ENCODE measurements at places on chromosomes 3 and 15. TPM values are rescaled to one million over a fixed set of nuclear protein-coding genes. Genes with fewer than 3 reads are reported as not detected.

GRCh38 chr15:96341513-96342405 lies 11.3 kb downstream of the NR2F2 start:
- DNase-seq: no peak

DNA sequence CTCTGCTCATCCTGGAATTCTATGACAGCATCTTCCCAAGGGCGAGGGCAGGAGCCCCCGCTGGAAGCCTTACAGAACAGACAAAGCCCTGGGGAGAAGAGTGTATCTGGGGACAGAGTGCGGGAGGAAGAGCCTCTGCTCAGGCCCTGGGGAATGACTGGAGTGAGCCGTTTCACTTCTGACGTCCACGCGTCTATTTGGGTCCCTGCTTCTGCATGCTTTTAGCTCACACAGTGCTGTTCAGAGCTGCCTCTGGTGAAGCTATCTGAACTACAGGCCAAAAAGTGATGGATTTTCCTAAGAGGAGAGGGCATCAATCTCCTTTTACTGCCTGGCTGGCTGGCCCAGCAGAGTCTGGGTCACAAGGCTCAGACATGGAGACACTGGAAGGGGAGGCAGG lies 311.8 kb downstream of the NTRK3 start:
- DNase-seq: no peak

DNA sequence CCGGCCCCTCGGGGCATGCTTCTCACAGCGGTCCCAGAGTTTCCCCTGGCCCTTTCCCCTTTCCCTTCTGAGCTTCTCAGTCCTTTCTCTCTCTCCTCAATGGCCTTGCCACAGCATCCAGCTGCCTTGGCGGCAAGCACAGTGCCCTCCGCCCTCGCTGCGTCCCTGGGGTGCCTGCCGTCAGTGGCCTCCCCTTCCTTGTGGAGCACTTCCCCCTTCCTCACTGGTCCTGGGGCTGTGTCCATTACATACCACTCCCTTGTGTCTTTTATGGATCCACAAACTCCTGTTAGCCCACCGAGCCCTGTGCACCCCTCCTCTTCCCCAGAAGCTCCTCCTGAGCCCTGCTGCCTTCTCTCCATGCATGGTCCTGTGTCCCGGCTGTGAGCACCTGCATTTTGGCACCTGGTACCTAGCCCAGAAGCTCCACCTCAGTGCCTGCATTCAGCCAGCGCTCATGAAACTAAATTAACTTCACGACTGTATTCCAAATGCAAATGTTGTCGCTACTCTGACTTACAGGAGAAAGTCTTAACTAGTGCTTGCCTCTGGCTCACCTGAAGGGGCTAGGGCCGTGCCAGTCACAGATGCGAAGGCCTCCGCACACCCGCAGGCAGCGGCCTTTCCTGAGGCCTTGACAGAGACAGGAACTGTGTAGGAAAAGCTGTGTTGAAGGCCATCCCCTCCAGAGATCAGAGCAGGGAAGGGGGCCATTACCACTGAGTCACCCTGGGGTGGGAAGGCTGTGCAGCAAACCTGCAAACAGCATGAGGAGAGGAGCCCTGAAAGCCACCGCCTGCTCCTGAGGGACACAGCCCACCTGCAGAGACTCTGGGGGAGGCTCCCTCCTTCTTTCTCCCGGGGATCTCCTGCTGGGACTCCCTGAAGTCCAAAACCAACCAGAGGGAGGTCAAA lies 19.1 kb upstream of the KLF13 start:
- DNase-seq: no peak

DNA sequence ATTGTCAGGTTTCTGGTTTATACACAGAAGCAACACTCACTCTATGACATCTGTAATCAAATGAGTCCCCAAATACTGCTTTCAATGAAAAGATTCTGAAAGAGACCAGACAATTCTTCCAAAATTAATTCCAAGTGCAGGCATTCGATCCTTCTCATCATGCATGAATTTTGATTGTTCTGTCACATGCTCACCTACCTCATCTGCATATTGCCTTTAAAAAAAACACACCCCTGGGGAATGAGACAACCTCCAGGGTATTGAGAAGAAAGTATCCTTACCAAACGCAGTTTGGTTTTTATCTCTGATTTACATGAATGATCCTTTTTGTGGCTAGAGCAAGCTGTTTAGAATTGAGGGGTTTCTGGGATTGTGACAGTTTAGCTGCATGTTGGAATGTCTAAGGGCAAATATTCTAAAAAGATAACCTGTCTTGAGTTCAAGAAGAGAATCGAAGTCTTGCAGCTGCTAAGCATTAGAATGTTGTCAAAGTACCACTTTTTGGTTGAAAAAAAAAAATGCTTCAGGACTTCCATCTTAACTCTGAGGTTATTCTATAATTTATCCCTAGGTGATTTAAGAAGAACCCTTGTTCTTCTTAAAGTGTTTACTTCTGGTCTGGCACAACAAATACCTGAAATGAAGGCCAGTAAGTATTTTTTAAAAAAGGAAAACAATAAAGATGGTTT lies 653.1 kb downstream of the RBMS3 start:
- DNase-seq: no peak

DNA sequence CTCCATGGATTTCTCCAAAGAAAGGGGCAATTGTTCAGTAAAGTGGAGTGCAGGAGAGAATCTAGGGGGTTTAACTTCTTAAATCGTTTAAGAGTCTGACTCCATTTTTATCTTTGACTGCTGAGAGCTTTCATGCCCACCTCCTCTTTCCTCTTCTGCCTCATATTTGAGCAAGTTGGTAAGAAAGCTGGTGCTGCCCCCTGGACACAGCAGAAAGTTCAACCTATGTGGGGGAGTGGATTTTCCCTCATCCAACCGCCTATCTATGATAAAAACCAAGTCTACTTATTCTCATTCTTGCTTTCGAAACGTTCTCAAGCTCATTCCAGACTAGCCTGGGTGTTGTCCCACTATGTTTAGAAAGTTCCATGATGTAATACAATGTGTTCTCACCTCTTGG lies 26.0 kb downstream of the HHLA2 start:
- no peak for DNase-seq

GRCh38 chr3:134576426-134576825 lies 74.4 kb downstream of the KY start:
- no peak for DNase-seq

DNA sequence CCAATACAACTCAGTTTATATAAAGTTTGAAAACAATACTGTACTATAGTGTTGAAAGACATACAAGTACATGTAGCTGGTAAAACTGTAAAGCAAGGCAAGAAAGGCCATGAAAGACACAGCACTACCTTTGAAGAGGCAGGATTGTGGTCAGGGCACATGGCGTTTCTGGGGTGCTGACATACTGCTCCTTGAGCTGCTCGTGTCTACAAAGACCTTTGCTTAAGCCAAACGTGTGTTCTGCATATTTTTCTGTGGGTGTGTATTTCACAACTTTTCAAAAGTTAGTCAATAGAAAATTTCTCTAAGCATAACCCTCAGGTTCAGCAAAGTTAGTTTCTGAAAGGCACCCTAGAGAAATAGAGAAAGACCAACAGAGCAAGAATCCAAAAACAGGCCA lies 14.1 kb upstream of the TOPAZ1 start:
- DNase-seq: no peak

GRCh38 chr3:100024520-100025303 lies 89.6 kb downstream of the FILIP1L start:
- DNase-seq: peak; percentile 89

PARP9 gene
- total RNA-seq: 74.1 TPM

FOXB1 gene
- 1.3 TPM for total RNA-seq

CACNA2D2 gene
- total RNA-seq: 1.00 TPM

TGM4 gene
- 0.18 TPM for total RNA-seq

A4GNT gene
- total RNA-seq: not detected

UCN2 gene
- 2.8 TPM for total RNA-seq
